ENCODE measurements at places on chromosomes 11 and 22.

GRCh38 chr11:79794484-79795393, 353.9 kb upstream of the TENM4 start:
- DNase-seq, result no peak

GRCh38 chr22:48489551-48490499, 1337.8 kb downstream of the BRD1 start:
- no peak for DNase-seq

GRCh38 chr11:129795089-129795488, 20.6 kb upstream of the TMEM45B start:
- no peak for DNase-seq

DNA sequence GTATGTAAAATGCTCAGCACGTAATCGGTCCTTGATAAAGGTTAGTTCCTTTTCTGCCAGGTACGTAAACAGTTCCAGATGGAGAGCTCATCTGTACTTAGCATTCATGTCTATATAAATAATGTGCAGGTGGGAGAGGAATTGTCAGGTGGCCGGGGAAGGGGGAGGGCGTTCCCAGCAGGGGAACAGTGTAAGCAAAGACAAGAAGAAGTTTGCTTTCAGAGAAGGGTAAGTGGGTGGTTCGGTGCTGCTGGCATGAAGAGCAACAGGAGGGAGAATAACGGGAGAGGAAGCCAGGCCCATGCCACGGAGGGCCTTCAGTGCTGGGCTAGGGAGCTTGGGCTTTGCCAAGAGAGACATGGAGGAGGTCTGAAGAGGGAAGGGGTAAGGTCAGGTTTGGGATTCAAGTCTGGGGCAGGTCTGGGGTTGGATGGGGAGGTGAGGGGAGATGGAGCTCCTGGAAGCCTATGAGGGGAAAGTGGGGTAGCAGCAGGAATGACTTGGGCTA, 11.4 kb upstream of the WNT11 start:
- DNase-seq, result no peak

DNA sequence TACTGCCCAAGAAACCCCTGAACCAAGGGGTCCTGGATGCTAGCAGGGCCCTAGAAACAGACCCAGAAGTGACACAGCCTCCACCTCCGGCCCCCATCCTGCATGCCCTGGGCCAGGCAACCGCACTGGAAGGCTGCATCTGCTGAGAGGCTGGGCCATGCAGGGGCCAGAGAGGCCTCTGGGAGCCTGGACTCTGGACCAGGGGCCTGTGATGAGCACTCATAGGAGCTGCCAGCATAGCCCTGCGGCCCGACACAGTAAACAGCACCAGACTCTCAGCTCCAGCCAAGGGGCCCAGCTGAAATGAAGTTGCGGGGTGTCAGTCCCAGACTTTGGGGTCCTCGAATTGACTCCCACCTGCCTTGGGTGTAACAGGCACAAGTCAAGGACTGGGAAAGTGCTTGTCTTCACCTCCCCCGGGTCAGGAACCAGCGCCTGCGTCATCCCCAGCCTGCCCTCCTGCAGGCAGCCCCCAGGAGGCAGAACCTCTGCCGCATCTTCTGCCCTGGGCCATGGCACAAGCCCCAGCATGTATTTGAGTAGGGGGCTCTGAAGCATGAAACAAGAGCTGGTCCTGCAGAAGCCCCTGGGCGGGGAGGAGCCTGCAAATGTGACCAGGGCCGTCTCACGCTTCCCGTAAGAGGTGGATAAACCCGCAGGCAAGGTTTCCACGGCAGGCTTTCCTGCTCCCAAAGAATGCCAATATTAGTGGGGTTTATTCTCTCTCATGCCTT, 25.2 kb upstream of the CCND1 start:
- DNase-seq, result no peak

GRCh38 chr22:26906464-26906863, 249.1 kb downstream of the MIAT start:
- no peak for DNase-seq

DNA sequence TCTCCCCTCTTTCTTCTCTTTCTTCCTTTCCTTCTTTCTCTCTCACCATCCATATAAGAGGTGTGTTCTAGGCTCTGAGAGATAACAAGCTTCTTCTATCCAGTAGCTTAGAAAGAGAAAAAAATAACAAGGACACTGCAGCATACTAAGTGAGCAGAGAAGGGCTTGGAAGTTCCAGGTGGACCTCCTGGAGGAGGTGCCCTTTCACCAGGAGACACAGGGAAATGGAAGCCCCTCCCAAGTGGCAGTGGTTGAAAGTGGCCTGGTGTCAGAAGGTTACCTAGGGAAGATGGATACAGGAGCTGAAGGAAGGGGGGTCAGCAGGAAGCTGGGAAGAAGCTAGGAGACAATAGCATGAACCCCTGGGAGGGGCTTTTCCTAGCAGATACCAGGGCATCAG, 5.5 kb downstream of the DCHS1 start:
- DNase-seq, result no peak

GRCh38 chr22:24138649-24139420, 42.5 kb upstream of the SUSD2 start:
- DNase-seq, result no peak

DNA sequence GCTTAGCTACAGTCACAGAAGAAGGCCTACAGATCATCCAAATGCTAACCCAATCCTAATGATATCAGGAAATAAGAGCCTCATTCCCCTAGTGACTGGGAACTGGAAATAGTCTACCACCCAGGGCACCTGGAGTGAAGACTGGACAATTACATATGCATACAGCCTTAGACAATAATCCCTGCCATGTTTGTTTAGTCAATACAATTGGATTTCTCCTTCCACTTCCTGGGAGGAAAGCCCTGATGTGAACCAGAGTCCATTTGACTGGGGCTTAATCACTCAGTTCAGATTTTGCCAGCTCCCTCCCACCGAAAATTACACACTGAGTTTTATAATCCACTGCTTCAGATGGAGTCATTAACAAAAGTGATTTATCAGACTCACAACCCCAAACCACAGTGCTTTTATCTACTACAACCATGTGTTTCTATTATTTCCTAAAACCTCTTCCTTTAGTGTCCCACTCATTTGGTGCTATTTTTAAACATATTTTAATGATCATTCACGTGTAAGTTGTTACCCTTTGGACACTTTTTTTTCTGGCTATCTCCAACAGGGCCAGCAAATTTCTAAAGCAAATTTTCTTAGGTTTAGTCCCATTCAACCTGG, 29.9 kb downstream of the CWF19L2 start:
- DNase-seq, result no peak

GRCh38 chr11:95138448-95138847, 48.8 kb downstream of the ENDOD1 start:
- no peak for DNase-seq

- DNase-seq, result no peak
Observed at GRCh38 chr11:43200031-43200430, 111.8 kb upstream of the API5 start.

DNA sequence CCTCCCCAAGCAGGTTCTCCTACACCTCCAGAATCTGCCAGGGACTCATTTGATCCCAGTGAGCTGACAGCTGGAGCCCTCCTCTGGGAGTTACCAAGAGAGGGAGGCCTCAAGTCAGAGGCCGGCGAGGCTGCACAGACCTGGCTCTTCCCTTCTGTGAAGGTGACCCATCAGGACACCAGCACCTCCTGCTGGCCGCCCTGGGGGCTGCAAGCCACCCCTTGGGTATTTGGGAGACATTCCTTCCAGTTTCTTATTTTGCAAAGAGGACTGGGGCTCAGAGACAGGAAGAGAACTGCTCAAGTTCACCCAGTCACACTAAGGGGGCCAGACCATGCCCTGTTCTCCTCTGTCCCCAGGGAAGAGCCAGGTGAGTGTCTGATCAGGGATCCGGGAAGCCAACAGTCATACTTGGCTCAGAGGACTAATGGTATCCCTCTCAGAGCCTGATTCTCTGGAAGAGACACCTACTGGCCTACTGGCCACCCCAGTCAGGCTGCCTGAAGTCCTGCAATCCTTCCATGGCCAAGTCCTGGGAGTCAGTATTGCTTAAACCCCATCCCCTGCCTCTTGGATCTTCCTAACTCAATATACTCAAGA, 40.5 kb upstream of the RIC3 start:
- no peak for DNase-seq

DNA sequence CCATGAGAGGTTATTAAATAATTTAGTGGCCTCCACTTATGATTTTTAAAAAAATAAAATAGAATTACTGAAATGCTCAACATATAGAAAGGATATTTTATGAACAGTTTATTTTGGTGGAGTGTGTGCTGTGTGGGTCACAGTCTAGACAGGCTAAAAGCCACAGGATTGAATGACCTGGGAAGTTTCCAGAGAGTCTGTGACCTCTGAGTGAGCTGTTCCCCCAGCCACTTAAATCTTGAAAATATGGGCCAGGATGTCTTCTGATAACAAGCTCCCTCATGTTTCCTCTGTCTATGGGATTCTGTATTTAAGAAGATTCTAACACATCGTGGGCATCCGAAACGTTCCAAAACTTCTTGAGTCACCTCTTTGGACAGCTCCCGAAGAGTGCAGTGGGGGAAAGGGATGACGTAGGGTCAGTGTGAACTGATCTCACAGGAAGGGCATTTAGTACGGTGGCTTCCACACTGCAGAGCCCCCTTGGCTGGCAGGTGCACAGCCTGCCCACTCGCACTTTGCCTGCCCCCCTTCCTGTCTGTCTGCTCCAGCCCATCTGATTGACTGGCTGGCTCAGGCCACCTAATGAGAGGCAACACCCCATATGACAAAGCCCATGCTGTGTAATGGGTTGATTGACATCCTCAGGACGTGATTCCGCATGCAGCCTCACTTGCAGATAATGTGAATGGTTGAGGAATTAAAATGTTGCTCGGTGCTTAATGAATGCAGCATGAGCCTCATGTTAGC, 97.4 kb downstream of the NTM start:
- DNase-seq, result no peak

- no peak for DNase-seq
Observed at GRCh38 chr22:20296598-20296997, 23.3 kb downstream of the DGCR6L start.
